ENCODE measurements at places on chromosomes 6 and 20. TPM values are rescaled to one million over a fixed set of nuclear protein-coding genes. Genes with fewer than 3 reads are reported as not detected.

Gene ESF1
- 5.7 TPM for total RNA-seq

Gene IRAK1BP1
- total RNA-seq, result 3.7 TPM

Gene ZNF165
- total RNA-seq, result under 0.01 TPM

Gene LY6G6C
- not detected for total RNA-seq

Gene TBX18
- total RNA-seq, result 22.4 TPM

Gene TRAPPC3L
- total RNA-seq, result 0.52 TPM

Gene XKR7
- total RNA-seq, result not detected

Gene PROKR2
- not detected for total RNA-seq

Gene SEMG1
- total RNA-seq, result not detected

Gene SLA2
- total RNA-seq, result not detected

Gene GSTA4
- total RNA-seq, result 35.5 TPM

Gene WFDC10B
- not detected for total RNA-seq

Gene MAS1L
- not detected for total RNA-seq

Gene MATN4
- total RNA-seq, result 0.52 TPM

Gene TBC1D7
- total RNA-seq, result 17.7 TPM

Gene SMOC2
- 26.6 TPM for total RNA-seq

All from skeletal muscle tissue (tissue), 5 donors.